ENCODE measurements at places on chromosomes 7 and 10.

DNA sequence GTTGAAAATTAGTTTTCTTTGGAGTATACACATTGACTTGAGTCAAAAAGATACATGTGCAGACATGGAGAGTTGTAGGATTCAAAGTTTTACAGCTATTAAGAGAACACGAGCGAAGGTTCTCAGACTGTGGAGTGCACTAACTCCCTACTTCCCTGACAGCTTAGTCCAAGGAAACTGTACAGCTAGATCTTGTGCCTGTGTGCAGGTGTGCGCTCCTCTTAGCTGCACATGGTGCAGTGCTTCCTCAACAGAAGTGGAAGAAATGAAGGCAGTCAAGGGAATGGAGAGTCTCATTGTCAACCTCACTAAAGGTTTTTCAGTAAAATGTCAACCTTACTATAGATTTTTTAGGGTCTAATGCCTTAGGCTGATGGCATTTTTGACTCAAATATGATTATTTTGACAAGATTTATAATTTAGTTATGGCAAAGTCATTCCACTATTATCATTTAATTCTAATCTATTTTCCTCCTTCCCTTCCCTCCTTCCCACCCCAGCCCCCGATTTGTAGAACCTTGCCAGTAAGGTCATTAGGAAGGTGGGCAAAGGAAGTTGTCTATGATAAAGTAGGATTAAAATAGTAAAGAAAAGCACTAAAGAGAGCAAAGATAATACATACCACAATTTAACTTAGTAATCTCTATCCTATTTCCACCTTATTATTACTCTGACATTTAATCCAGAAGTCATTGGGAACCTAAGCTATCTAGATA is 13.6 kb downstream of the PDK4 start:
- DNase-seq, result no peak

DNA sequence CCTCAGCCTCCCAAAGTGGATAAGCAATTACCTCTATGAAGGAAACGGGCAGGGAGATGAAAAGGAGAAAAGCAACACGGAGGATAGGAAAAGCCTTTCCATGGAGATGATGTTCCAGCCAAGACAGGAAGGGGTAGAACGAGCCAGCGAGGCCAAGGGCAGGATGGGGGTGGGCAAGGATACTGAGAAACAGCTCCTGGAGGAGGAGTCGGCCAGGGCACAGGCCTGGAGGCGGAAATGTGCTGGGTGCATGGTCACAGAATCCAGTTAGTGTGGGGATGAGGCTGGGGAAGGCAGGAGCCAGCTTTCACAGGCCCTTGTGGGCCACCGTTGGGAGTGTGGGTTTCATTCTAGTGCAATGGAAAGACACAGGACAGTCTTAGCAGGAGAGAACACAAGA is 162.6 kb downstream of the JAZF1 start:
- no peak for DNase-seq

DNA sequence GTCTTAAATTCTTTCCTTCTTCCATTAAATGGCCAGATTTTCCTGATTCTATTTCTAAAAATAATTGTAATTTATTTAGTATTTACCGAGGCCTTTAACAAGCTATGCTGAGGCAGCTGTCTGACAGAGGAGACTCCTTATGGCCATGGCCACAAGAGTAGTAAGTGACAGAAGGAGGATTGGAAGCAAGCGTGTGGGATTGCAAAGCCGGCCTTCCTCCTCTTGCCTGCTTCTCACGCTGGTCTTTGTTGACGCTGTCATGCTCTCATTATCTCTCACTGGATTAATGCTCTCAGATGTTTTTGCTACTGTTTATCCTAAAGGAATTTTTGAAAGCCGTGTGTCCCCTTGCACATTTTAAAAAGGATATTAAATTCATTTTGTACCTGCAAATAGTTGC is 546.3 kb downstream of the SDK1 start:
- DNase-seq, result no peak

GRCh38 chr10:84755311-84755710 is 426.9 kb downstream of the CCSER2 start:
- peak; percentile 17 for DNase-seq

DNA sequence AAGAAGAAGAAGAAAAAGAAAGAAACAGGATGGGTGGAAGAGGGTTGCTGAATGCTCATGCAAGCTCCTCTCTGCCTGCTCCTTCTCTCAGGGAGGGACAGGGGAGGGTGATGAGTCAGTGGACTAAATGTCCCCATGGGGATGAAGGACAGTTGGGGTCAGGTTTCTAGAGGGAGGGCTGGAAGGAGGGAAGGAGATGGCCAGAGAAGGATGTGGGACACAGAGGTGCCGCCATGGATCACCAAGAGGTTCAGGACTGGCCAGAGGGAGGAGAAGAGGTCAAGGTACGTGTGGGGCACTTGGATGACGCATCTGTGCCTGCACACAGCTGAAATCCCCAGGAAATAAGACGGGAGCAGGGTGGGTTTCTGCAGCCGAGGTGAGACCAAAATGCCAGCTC is 88.9 kb upstream of the GTF2I start:
- no peak for DNase-seq

DNA sequence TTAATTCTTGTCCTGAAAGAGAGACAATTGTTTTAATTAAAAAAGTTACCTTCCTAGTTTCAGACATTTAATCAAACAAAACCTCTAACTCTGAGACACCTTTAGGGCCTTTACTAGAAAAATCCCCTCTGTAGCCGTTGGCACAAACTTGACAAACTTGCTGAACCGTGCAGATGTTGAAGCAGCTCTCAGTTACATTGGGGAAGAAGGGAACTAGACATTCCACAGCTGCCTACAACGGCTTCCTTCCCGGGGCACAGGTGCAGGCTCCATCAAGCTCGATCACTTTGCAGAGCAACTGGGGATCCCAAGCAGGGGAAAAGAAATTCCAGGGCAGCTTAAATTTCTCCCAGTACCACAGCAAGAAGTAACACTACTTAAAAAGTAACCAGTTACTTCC is 141.3 kb downstream of the SKAP2 start:
- peak; percentile 5 for DNase-seq

- DNase-seq, result no peak
Observed at GRCh38 chr10:130547368-130547767, 411.2 kb downstream of the GLRX3 start.

DNA sequence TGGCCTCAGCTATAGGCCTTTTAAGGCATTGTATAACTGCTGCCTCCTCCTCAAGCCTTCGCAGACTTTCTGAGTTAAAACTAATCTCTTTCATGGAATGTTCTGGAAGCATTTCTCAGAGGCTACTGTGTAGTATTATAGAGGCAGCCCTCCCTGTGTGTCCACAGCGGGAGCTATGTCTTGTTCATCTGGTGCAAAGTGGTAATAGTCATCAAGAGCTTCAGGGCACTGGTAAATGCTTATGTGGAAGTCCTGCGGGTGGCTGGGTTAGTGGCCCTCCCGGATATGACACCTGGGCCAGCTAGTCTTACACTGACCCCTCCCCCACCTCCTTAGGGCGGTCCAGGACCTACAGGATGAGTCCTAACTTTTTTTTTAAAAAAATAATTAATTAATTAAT is 2.2 kb upstream of the ABHD11 start:
- no peak for DNase-seq

- DNase-seq, result no peak
Observed at GRCh38 chr10:27699776-27700175, 45.8 kb downstream of the MKX start.

- DNase-seq, result no peak
Observed at GRCh38 chr7:389911-390601, 100.1 kb downstream of the FOXL3 start.

- no peak for DNase-seq
Observed at GRCh38 chr7:108584211-108584610, 14.5 kb downstream of the DNAJB9 start.

DNA sequence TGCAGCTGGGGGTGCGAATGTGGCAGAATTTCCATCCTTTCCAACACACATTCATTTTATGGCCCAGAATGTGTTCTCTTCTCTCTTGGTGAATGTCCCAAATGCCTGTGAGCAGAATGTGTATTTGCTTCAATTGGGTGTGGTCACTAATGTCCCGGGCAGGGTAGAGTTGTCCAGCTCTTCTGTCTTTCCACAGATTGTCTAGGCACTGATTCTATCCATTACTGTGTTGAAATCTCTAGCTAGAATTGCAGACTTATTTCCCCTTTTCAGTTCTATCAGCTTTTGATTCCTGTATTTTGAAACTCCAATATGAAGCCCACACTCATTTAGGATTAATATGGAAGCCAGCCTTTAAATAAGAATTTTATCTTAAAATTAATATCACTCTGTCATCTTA is 14.0 kb upstream of the AKR1E2 start:
- DNase-seq, result no peak

Measured in neuronal stem cell (in vitro differentiated cells).